HEK293T (cell line): ENCODE measurements at places on chromosomes 13 and 19.

GRCh38 chr13:42048684-42049453 lies 421 bp downstream of the DGKH start:
- peak; percentile 80 for DNase-seq

GRCh38 chr13:99197117-99197651 lies 3.5 kb upstream of the UBAC2 start:
- DNase-seq = no peak

- no peak for DNase-seq
These were observed 29.5 kb downstream of the CCDC8 start for GRCh38 chr19:46383846-46384245.

DNA sequence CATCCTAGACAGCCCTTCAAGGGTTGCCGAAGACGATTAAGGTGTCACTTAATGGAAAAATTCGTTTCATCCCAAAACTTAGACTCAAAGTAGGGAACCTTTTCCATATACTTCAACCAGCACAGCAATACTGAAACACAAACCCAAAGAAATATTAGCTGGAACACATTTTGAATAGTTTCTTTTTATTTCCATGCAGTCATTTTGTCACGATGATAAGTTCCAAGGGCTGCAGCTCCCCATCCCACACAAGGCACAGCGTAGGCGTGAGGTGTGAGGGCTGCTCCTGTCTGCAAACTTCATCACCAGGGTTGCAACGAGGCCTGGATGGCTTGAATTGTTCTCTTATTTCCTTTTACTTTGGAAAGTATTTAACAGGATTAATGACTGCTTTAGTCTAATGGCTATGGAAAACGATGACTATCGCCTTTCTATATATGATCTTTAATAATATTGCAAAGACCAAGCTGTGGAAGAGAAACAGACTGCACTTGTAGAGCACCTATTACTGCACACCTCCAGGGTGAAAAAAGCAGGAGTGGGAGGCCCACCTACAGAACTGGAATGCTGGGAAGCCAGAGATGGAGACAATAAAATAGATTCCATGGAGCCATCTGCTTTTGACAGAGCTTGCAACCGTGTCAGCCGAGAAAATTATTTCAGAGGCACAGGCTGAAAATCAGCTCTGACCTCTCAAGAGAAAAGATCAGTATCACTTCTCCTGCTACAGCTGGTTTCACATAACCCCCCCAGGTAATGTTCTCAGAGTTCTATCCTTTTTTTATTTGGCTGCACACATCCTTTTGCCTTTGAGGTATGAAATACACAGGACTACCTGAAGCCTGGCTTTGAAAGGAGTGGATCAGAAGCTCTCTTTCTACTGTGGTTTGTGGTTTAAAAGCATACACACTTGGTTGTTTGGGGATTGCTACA lies 274.5 kb upstream of the NBEA start:
- no peak for DNase-seq

DNA sequence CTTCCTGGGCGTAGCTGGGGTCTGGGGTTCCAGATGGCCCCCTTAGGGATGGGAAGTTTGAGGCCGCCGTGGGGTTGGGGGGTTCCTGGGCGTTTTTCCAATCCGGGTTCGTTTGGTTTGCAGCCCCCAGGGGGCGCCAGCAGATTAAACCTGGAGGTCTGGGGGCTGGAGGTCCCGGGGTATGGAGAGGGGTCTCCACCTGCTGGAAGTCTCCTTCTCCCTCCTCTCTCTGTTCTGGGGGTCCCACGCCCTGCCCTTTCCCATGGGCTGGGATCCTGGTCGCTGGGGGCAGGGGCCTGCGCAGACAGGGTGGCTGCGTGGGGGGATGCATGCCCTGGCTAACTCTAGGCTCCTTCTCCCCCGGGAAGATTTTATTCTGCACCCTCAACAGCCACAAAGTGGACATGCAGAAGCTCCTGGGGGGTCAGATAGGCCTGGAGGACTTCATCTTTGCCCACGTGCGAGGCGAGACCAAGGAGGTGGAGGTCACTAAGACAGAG lies 899 bp downstream of the GIPC3 start:
- peak; percentile 55 for DNase-seq

DNA sequence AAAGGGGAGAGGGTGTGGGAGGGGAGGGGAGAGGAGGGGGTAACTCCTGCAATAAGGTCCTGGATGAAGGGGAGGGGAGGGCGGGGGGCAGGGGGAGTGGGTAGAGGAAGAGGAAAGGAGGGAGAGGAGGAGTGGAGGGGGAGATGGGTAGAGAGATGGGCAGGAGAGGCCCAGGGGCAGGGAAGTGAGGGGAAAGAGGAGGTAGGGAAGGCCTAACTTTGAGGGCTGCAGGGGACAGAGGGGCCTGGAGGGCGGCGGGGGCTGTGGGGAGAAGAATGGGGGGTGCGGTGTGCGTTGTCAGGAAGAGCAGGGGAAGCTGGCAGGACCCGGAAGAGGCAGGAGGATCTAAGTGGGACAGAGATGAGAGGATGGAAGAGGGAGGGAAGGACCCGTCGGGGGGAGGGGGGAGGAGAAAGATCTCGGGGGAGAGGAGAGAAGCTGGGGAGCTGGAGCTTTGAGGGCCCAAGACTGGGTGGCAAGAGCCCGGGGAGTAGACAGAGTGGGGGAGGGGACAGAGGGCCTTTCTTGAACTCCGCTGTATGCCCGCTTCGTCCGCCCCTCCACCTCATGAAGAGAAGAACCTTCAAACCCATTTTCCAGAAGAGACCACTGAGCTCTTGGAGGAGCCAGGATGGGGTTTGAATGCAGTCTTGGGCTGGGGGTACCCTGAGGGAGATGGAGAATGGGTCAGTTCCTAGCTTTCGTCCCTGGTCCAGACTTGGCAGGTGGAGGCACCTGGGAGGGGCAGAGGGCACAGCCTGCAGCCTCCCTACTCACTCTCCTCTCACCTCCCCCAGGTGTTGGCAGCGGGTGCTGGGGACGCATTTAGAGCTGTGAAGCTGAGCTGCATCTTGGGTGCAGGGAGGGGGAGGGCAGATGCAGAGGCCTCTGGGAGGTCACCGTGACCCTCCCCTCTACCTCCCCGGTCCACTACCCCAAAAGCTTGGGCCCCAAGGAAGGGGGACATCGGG lies 778 bp upstream of the LRRC4B start:
- DNase-seq = no peak

DNA sequence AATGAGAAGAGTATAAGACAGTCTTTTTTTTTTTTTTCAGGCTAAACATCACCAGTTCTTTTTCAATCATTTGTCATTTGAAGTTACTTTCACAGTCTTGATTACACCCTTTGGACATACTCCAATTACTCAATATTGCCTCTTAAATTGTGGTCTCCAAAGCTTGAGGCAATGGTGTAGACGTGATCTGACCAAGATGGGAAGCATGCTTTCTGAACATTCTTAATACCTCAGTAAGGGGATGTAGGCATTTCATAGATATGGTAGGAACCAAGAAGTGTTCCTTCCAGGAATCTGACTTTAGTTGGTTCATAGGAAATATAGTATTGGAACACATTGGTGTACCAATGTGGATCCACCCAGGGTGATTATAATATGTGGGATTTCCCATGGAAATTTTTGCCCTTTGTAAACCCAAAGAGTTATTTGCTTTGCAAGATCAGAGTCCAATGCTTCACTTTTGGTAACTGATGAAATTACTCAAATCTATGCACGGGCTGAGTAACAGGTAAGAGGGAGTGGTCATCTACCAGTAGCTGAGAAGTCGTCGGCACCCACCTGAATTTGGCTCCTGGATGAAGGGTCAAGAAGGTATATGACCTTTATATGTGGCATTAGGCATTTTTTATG lies 62.2 kb downstream of the ERCC5 start:
- DNase-seq = no peak

DNA sequence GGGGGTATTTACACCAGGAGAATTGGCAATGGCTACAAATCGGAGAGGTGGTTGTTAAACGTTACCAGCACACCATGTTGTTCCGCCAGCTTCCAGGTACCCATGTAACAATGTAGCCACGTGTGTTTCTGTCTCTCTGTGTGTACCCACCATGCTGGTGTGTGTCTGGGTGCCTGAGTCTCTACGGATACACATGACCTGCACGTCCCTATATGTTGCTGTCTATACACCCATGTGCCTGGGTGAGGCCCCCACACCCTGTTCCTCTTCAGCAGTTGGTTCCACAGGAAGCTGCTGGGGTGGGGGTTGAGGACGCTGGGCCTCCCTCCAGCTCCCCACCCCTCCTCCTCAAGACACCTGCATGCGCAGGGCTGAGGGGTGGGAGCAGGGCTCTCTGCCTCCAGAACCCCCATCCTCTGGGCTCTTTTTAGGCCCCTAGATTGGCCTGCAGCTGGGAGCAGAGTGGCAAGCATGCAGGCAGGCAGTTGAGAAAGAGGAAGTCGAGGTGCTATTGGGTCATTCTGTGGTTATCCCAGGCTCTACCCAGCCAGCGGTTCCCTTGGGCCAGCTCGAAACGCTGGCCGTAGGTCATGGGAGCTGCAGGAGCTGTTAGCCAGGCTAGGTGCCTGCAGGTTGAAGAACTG lies at the start of gene ARHGEF18:
Gene ARHGEF18, plus strand, starts transcription at position 351 of the 644 bp plus-strand sequence. CDS start 13,954 bp downstream, outside the sequence.
- DNase-seq = no peak

GRCh38 chr19:58034477-58034793 lies 610 bp downstream of the ZSCAN1 start:
- DNase-seq = no peak

- DNase-seq = no peak
These were observed 6.3 kb downstream of the SH3GL1 start for GRCh38 chr19:4393947-4394590.

DNA sequence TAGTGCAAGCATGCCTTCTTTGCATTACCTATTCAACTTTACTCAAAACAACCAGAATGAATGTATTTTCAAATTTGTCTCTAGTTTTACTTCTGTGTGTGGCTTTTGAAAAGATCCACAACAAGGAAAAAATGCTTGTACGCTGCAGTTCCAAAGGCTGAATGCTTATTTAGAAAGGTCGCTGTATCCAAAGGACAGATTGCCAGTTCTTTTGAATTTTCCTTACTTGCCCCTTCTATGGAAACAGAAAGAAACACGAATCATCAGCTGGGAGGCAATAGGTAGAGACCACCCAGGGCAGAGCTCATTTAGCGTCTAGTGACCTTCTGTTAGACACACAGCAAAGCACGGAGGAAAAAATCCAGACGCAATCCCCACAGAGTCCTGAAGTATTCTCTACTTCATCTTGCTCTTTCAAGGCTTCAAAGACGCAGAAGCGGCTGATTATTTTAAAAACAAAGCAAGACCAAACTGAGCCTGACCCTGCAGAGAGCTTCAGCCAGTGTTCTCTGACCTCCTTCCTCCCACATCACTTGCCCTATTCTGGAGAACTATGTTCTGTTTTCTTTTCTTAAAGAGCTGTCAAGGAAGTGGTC lies 674.6 kb upstream of the SGCG start:
- no peak for DNase-seq

- no peak for DNase-seq
These were observed 46.3 kb downstream of the CD320 start for GRCh38 chr19:8261881-8262280.

DNA sequence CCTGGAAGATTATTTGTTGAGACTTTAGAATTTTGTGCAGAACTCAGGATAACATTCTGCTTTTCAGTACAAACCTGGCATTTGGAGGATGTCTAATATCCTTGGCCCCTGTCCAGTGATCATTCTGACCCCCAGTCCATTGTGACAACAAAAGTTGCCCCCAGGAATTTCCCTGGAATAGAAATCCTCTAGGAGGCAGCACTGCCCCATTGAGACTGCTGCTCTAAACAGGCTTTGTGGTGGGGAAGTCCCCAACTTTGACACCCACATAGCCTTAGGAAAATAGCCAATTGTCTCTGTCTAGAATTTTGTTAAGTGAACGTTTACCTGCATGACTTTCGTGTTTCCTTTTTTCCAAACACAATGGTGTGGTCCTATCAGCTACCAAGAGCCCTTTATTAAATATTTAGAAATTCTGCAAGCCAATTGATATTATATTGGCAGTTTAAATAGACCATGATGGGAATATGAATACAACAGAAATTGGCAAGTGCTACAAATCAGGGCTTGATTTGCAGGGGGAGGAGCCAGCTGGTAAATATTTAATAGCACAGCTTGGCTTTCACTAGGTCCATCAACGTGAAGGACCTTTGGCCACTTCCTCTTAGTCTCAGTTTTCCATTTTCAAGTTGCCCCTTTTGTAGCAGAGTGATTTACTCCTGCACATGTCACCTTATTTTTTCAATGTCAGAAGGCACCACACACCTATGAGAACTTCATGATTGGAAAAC lies 451.7 kb downstream of the EFNB2 start:
- no peak for DNase-seq

DNA sequence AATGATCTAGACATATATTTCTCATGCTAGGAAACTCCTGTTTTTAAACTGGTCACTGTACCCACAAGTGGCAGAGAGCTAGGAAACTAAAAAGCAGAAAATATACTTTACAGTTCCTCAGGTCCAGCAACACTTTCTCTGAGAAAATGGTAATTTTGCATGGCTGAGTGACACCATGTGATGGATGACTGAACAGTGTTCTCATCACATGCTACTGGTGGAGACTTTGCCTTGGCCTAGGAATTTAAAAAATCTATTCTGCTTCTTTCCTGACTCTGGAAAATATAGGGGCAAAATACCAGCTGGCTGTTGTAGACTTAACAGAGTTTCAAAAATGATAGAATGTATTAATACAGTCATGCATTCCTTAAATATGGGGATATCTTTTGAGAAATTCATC lies 50.0 kb downstream of the LATS2 start:
- DNase-seq = no peak

DNA sequence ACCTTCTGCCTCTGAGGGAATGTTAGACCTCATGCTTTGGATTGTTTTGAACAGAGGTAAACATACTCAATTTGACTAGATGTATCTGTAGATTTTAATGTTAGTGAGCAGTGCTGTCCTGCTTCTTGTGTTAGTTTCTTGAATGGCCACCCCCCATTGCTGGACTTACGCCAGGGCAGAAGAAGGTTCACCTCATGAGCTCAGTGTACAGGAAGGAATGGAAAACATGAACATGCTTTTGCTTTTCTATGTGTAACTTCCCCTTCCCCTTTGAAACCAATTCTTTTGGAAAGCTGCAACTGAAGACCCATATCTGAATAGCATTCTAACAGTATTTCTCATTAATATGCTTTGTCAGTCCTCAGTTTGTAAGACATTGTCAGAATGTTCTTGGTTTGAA lies 32.3 kb downstream of the WASF3 start:
- DNase-seq = no peak

DNA sequence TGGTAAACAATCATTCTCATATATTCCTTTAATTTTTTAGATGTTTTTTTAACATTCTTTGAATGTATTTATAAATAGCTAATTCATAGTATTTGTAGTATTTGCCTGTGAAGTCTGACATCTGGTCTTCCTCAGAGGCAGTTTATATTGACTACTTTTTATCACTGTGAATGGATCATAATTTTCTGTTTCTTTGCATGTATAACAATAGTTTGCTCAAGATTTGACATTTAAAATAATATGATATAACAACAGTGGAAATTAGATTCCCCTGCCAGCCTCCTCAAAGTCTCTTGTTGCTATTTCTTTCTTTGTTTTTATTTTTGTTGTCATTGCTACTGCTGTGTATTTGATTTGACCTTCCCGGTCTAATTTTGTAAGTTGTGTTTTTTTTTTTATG lies 297.0 kb upstream of the PCDH20 start:
- no peak for DNase-seq

DNA sequence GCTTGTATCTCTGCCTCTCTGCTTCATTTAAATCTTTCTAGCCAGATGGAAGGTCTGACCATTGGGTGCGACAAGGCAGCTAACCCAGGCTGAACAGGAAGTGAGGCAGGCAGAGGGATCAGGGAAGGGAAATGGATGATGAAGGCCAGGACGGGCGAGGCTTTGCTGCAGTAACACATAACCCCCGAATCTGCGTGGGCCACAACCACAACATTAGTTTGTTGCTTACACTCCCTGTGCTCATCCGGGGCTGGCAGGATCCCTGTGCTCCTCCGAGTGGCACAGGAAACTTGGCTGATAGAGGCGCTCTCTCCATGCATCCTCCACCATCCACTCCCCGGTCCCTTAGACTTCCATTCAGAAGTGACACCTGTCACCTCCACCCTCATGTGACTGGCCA lies 1.1 kb upstream of the FLT3LG start:
- DNase-seq = no peak
